ENCODE measurements at places on chromosomes 13 and 19.

DNA sequence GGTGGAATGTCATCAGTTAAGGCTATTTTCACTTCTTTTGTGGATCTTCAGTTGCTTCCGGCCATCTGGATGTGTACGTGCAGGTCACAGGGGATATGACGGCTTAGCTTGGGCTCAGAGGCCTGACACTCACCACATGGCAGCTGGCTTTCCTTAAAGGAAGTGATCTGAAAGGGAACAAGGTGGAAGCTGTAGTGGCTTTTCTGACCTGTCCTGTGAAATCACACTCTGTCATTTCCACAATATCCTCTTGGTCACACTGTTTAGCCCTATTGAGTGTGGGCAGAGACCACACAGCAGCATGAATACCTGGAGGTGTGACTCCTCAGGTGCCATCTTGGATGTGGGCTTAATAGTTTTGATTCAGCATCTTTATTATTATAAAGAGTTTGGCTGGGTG lies 4.5 kb upstream of the BAX start:
- no peak for DNase-seq

DNA sequence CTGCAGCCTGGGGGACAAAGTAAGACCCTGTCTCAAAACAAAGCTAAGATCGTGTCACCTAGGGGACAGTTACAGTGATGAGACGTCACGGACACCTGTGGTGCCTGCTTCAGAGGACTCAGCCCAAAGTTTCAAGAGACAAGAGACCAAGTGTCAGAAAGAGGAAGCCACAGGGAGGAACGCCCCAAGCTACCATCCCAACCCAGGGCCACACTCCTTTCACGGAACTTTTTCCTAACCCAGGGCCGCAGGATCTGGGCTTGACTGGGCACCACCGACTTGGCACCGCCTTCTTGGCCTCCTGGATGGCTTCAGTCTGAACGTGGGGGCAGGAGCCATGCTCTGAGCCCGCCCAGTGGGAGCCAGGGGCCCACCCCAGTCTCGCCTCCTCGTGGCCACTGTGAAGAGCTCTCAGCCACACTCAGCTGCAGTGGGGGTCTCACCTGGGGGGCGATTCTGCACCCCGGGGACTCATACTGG lies 8.5 kb downstream of the MOB3A start:
- no peak for DNase-seq

- DNase-seq = no peak
These were observed 65.6 kb upstream of the TDRD3 start for GRCh38 chr13:60331249-60332012.

GRCh38 chr19:1828279-1829238 lies 16.5 kb upstream of the ATP8B3 start:
- DNase-seq = no peak

All from fibroblast of lung (primary cell).